ENCODE measurements at places on chromosomes 4 and X. TPM values are rescaled to one million over a fixed set of nuclear protein-coding genes. Genes with fewer than 3 reads are reported as not detected.

- no peaks in the 10 kb centered on the region for H3K4me1 ChIP-seq
- H3K36me3 ChIP-seq: no peaks in the 10 kb centered on the region
- no peak overlapping the region for H3K27ac ChIP-seq
- DNase-seq: no peak
- H3K4me3 ChIP-seq: no peak overlapping the region
- H3K27me3 ChIP-seq: no peaks in the 10 kb centered on the region
These were observed 396.7 kb upstream of the MAGEC2 start for GRCh38 chrX:142601792-142602191.

- H3K4me3 ChIP-seq: no peak overlapping the region
- H3K27ac ChIP-seq: no peak overlapping the region
- H3K4me1 ChIP-seq: no peaks in the 10 kb centered on the region
- no peaks in the 10 kb centered on the region for H3K27me3 ChIP-seq
- no peaks in the 10 kb centered on the region for H3K36me3 ChIP-seq
These were observed 46.4 kb downstream of the NUDT6 start for GRCh38 chr4:122875949-122876348.

- H3K27me3 ChIP-seq: no peaks in the 10 kb centered on the region
- H3K27ac ChIP-seq: no peak overlapping the region
- no peaks in the 10 kb centered on the region for H3K36me3 ChIP-seq
- DNase-seq: peak; percentile 9
These were observed 276.9 kb upstream of the TACR3 start for GRCh38 chr4:103996637-103997036.

DNA sequence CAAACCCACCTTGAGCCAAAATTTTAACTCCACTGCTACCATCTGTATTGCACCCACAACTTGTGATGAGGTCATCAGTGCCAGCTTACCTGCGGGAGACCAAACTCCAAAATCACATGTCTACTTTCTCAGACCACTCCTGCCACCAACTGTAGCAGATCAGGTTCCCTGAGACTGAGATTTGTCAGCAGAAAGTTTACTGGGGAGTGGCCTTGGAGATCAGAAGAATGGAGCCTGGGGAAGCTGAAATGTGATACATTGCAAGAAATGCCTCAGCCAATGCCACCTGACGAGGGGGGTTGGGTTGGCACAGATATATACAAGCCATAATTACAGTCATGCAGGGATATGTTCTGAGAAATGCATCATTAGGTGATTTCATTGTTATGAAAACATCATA is 19.1 kb downstream of the HAUS3 start:
- H3K4me1 ChIP-seq: no peaks in the 10 kb centered on the region
- no peak overlapping the region for H3K27ac ChIP-seq
- H3K4me3 ChIP-seq: no peak overlapping the region
- peaks cover 14% of the 10 kb centered on the region for H3K36me3 ChIP-seq
- no peak for DNase-seq
- H3K27me3 ChIP-seq: no peaks in the 10 kb centered on the region

DNA sequence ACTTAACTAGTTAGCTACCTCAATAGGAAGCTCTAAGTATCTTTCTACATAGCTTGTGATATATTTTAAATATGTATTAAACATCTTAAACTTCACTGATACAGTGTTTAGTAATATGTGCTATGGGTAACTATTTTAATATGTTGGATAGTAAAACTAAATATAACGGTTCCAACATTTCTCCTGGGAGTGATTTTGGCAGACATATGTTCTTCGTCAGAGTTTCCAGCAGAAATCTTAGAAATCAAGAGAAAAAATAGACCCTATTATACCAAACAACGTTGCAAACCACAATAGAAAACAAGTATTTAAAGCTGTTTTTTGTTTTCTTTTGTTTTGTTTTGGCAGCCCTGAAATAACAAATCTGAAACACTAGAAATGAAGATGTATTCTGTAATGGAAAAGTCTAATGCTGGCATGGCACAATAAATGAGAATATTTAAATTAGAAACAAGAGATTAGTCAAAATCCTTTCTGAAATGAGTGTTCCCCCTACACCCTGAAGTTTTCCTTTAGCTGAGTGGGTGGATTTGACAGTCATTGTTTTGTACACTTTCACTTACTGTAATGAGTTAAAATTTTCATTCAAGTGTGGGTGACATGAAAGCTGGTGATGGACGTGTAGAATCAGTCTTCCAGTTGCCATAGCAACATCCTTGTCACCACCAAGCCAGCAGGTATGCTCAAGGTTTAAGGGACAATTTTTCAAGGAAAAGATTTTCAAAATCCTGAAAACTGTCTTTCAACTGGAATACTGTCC is 233.5 kb downstream of the SCFD2 start:
- H3K27me3 ChIP-seq: no peaks in the 10 kb centered on the region
- no peak overlapping the region for H3K4me3 ChIP-seq
- H3K36me3 ChIP-seq: no peaks in the 10 kb centered on the region
- H3K4me1 ChIP-seq: no peaks in the 10 kb centered on the region
- no peak overlapping the region for H3K27ac ChIP-seq

GRCh38 chr4:176967586-176967985 is 174.9 kb upstream of the VEGFC start:
- no peaks in the 10 kb centered on the region for H3K4me1 ChIP-seq
- no peak overlapping the region for H3K27ac ChIP-seq
- no peaks in the 10 kb centered on the region for H3K36me3 ChIP-seq
- no peak for DNase-seq

DNA sequence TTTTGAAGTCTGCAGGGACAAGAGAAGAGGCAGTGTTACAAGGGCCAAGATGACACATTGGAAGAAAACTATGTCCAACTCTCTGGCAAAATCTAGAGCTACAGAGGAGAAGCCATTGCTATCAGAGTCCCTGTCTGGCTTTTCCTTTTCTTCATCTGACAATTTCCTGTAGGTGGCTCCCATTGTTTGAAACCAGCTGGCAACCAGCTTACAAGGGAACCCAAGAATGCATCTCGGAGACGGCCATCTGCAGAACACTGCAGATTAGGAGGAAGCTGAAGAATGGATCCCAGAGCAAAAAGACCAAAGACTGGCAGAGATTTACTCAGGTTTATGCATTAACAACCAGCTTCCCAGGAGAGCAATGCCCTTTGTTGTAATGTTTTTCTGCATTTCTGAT is 216.2 kb upstream of the CTSO start:
- H3K4me1 ChIP-seq: no peaks in the 10 kb centered on the region
- no peaks in the 10 kb centered on the region for H3K36me3 ChIP-seq
- DNase-seq: no peak
- no peak overlapping the region for H3K27ac ChIP-seq

DNA sequence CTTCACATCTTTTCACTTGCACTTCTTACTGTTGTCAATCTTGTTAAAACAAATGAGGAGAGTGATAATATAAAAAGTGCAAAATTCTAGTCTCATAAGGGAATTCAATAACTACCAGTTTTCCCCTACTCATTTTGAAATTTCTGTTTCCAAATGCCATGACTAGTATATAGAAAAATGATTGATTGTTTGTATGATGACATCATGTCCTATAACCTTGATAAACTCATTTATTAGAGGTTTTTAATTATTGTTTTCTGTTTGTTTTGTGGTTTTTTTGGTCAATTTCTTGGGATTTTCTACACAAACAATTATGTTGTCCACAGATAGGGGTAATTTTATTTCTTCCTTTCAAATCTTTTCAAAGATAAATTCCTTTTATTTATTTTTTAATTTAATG is 559.1 kb downstream of the TLL1 start:
- H3K36me3 ChIP-seq: no peaks in the 10 kb centered on the region
- H3K4me1 ChIP-seq: no peaks in the 10 kb centered on the region
- H3K4me3 ChIP-seq: no peak overlapping the region
- H3K27me3 ChIP-seq: no peaks in the 10 kb centered on the region
- H3K27ac ChIP-seq: no peak overlapping the region
- DNase-seq: no peak

- no peak overlapping the region for H3K27ac ChIP-seq
- H3K4me3 ChIP-seq: no peak overlapping the region
- no peaks in the 10 kb centered on the region for H3K27me3 ChIP-seq
- no peaks in the 10 kb centered on the region for H3K36me3 ChIP-seq
- no peaks in the 10 kb centered on the region for H3K4me1 ChIP-seq
- DNase-seq: no peak
These were observed 30.2 kb downstream of the AFF2 start for GRCh38 chrX:148530464-148531077.

DNA sequence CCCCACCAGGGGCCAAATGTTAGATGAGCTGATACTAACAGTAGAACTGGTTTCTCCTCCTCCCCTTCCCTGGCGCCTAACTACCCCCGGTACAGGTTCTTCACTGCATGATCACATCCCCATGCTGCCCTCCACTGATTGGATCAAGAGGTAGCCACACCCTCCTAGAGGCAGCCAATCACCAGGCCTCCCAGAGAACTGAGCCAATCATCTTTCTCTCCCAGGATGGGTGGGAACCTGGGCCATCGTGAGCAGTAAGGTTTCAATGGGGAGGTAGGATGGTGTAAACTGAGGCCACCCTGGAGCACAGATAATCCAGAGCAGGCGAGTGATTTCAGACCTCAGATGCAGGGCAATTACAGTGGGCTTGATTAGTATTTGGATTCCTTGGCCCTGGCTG is 64.2 kb downstream of the PPP2R2C start:
- no peak overlapping the region for H3K4me3 ChIP-seq
- no peak for DNase-seq
- no peaks in the 10 kb centered on the region for H3K4me1 ChIP-seq
- H3K36me3 ChIP-seq: no peaks in the 10 kb centered on the region
- no peak overlapping the region for H3K27ac ChIP-seq
- peaks cover 23% of the 10 kb centered on the region for H3K27me3 ChIP-seq

DNA sequence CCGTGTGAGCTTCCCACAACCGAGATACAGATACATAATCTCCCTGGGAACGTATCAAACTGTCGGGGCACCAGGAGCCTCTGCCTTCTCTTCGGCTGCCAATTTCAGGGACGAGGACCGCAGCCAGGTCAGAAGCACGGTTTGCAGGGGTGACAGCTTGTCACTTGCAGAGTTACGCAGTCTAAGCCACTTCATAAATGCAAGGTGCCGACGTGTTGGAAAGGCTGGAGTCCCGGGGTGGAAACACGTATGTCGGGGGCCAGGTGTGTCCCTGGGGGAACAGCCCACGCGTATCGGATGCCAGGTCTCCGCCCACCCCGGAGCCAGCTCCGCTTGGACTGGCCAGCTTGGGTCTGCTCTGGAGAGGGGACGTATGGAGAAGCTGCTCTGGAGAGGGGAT is 76.3 kb upstream of the SHOX start:
- H3K4me1 ChIP-seq: no peaks in the 10 kb centered on the region
- no peaks in the 10 kb centered on the region for H3K27me3 ChIP-seq
- DNase-seq: no peak
- H3K36me3 ChIP-seq: no peaks in the 10 kb centered on the region
- no peak overlapping the region for H3K4me3 ChIP-seq

DNA sequence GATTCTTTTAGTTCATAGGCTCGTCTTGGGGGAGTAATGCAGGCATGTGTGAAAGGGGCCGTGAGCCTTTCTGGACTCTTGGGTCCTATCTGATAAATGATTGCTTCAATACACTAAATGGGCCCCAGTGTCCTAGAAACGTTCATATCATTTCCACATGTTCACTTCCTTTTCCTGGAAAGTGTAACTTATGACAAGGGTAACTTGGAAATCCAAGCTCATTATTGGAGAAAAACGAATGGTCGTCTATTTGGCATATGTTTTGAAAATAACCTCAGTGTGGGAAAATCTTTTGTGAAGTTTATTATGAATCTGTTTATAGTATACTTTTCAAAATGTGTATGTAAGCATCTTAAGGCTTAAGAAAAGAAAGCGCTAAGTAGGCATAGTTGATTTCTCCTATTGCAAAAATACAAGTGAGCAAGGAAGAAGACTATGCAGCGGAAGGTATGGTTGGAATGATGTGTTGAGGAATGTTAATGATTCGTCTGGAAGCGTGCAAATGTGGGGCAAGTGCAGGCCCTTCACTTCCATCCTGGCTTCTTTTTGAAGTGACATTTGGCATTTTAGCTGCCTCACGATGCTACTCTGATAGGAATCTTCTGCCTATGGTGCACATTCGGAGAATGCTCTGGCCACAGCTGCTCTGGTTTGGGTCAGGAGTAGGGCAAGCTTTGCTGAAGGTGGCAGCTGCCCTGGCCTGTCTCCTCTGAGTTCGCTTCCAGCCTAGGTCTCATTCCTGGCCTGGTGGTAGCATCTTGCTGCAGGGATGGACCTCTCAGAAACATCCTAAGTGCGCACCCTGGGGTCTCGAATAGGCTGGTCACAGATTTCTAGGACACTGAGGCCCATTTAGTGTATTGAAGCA is 49.5 kb upstream of the STOX2 start:
- H3K36me3 ChIP-seq: no peaks in the 10 kb centered on the region
- no peak overlapping the region for H3K27ac ChIP-seq
- DNase-seq: no peak
- peaks cover 15% of the 10 kb centered on the region for H3K27me3 ChIP-seq

GRCh38 chr4:37799941-37800554 is 26.4 kb upstream of the PGM2 start:
- no peaks in the 10 kb centered on the region for H3K4me1 ChIP-seq
- no peaks in the 10 kb centered on the region for H3K36me3 ChIP-seq
- no peak overlapping the region for H3K27ac ChIP-seq
- no peak overlapping the region for H3K4me3 ChIP-seq

- no peaks in the 10 kb centered on the region for H3K4me1 ChIP-seq
- H3K27ac ChIP-seq: no peak overlapping the region
- DNase-seq: no peak
- no peak overlapping the region for H3K4me3 ChIP-seq
- no peaks in the 10 kb centered on the region for H3K27me3 ChIP-seq
- H3K36me3 ChIP-seq: no peaks in the 10 kb centered on the region
These were observed 16.6 kb upstream of the DDIT4L start for GRCh38 chr4:100206850-100207249.

DNA sequence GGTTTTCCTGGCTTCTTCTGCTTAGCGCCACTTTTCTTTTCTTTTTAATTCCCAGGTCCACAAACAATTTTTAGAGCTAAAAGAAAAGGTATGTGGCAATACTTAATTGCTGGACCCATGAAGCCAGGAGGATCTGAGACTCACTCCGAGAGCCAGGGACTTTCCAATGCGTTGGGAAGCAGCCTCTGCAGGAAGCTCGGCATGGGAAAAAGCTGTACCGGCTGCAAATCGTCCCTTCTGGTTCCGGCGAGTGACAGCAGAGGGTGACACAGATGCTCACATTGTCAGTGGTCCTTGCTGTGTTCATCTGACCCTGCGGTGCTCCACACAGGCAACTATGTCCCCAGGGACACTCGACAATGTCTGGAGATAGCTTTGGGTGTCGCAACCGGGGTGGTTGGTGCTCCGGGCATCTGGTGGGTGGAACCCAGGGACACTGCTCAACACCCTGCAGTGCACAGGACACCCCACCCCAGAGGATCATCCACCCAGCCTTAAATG is 164.0 kb downstream of the PRKX start:
- no peak for DNase-seq
- H3K36me3 ChIP-seq: no peaks in the 10 kb centered on the region
- H3K27ac ChIP-seq: peak overlapping the region; percentile 24
- no peaks in the 10 kb centered on the region for H3K4me1 ChIP-seq

- no peak overlapping the region for H3K27ac ChIP-seq
- no peaks in the 10 kb centered on the region for H3K27me3 ChIP-seq
- H3K4me3 ChIP-seq: no peak overlapping the region
- no peaks in the 10 kb centered on the region for H3K36me3 ChIP-seq
These were observed 37.0 kb upstream of the SMIM31 start for GRCh38 chr4:164716901-164717300.

Gene LNX1
- total RNA-seq: 1.6 TPM

Gene UCP1
- not detected for total RNA-seq

Gene ERAS
- not detected for total RNA-seq

Gene CCNA2
- total RNA-seq: 76.3 TPM

All from thymus (tissue), 14 donors.